ENCODE measurements at places on chromosomes 1 and 21.

DNA sequence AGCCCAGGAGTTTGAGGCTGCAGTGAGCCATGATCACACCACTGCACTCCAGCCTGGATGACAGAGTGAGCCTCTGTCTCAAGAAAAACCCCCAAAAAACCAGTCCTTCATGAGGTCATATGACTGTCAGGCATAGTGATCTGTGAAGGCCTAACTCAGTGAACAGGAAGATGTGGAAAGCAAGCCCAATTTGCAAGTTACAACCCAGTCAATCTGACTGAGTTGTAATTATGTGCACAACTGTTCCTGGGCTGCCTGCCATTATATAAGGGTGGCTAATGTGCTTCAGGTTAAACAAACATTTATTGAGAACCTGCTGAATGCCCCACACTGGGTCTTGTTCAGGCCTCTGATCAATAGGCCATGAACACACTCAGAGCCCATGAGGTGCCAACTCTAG lies 38.2 kb upstream of the KIRREL1 start:
- no peak for DNase-seq

DNA sequence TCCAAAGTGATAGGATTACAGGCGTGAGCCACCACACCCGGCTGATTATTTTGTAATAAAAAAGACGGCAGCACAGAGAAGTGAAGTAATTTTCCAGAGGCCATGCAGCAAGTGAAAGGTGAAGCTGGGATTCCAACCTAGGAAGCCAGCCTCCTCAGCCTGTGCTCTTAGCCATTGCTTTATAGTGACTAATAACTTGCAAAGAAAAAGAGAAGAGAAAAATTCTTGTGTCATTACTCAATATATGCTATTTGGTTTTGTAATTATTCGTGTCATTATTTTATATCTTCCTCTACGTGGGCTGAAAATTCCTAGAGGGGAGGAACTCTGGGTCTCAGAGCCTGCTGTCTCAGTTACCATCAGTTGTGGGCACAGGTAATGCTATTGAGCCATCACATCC lies 1.6 kb upstream of the IER5 start:
- no peak for DNase-seq

DNA sequence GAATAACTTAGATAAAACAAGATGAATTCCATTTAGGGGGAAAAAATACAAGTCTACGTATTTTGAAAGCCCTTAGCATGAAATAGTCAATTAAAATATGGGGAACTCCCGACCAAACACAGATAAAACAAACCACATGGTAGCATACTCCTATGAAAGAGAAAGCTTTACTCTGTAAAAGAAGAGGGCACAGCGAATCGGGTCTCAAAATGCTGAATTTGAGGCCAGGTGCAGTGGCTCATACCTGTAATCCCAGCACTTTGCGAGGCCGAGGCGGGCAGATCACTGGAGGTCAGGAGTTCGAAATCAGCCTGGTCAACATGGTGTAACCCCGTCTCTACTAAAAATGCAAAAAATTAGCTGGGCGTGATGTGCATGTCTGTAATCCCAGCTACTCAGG lies 116.9 kb upstream of the TIAM1 start:
- no peak for DNase-seq

DNA sequence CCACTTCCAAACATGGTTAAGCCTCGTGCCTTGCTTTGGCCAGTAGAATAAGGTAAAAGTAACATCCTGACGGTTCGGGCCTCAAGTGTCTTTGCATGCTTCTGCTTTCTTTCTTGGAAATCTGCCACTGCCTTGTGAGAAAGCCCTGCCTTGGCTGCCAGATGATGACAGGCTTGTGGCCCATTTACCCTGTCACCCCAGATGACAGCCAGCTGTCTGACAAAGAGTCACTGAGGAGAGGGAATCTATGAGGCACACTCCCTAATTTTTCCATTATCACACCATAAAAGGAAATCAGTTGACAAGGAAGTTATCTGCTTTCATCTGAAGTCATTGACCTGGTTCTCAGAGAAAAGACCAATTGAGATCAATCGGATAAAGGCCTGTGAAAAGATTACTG lies 199.8 kb downstream of the USH2A start:
- no peak for DNase-seq

GRCh38 chr21:37381883-37382585 lies 15.5 kb downstream of the DYRK1A start:
- DNase-seq = no peak

DNA sequence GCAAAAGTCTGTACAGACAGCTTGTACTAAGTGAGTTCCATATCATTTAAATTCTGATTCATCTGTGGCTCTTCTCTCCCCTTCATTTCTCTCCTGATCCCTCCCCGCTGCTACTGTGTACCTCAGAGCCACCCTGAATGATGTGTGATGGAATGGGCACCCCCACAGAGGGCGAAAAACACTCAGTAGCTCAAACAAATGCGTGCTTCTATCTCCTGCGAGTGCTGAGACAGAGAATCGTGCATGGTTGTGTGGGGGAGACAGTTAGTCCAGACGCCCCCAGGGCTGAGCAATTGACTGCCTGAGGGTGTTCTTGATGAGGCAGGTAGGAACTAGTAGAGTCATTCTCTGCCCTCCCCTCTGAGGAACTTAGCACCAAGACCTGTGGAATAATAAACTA lies 269.8 kb downstream of the ZNF648 start:
- no peak for DNase-seq

DNA sequence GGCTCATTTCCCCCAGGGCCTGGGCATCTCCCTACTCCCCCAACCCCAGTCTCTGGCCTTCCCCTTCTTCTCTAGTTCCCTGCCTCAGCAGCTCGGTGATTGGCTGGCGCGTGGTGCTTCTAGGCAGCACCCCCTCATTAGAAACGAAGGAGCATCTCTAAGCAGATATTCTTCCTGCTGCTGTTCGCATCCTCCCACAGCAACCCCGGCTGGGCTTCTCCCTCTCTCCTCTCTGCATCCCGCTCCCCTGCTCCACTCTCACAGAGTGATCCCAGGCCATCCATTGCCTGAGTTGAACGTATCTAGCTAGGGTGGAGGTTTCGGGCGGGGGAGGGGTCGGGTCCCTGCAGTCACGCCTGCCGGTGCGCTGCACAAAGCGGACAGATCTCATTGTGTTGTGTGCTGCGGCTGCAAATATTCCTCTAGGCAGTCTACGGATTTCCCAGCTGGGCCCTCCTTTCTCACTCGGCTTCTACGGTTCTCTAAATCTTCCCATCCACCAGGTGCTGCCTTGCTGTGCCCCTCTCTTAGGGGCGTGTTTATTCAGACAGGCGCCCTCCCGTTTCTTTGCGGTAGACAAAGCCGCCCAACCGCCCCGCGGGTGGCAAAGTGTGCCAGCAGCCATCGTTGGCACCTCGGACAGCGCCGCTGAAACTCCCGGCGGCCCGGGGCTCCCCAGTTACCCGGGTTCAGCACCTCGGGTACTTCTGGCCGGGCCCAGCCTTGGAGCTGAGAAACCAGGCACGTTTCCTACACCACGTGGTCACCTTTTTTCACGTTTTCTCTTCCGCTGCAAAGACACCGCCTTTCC lies 2.2 kb downstream of the CACNA1E start:
- DNase-seq = no peak

DNA sequence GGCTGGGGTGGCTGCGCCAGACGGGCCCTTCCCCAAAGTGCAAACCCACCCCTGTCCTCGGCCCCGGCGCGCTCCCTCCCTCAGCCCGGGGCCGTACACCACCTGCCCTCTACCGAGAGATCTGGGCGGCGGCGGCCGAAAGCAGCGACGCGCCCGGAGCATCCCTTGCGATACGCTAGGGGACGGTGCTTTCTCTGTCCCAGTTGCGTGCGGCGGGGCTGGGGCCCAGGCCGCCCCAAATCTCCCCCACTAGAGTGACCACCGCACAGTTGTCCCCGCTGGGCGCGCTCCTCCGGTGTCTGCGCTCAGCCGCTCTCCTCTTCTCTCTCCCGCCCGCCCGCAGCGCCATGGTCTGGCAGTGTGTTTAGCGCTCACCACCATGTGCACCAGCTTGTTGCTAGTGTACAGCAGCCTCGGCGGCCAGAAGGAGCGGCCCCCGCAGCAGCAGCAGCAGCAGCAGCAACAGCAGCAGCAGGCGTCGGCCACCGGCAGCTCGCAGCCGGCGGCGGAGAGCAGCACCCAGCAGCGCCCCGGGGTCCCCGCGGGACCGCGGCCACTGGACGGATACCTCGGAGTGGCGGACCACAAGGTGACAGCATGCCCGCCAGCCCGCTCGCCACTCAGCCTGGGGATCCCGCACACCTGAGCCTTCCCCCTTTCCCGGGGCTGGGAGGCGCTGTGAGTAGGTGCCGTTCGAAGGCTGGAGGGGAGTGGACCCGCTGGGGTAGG lies 1.0 kb downstream of the ST6GALNAC5 start:
- no peak for DNase-seq

- no peak for DNase-seq
Observed at GRCh38 chr21:18370301-18370700, 33.3 kb downstream of the TMPRSS15 start.

DNA sequence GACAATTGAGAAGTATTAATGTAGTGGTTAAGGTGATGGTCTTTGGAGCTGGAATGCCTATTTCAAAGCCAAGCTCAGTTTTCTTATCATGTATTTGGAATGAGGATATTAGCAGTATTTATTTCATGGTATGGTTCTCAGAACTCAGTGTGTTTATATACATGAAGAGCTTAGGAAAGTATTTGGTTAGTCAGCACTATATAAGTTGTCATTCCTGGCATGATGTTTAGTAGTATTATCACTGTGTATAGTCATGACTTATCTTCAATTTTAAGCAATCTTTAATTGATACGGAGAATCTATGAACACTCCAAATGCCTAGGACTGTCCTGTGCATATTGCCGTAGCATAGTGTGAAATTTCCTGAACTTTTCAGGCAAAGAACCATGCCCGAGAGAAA lies 501.9 kb upstream of the USP24 start:
- DNase-seq = no peak

GRCh38 chr21:42021371-42022090 lies 11.4 kb upstream of the ZBTB21 start:
- DNase-seq = no peak

DNA sequence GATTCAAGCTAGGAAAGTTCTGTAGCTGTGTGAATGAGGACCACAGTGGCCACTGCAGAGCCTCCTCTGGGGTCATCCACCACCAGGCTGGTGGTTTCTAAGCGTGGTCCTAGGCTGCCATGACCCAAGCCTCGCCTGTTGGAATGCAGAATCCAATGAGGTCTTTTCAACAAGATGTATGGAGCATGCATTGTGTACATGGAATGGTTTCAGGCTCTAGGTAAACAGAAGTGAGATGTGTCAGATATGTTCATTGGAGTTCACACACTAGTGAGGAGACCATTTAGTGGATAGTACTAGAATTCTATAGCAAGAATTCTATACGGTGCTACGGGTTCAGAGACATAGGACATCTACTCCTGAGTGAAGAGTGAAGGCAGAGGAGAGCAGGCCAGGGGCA lies 10.7 kb downstream of the RNU5D-1 start:
- no peak for DNase-seq

GRCh38 chr1:232635778-232636356 lies 5.9 kb upstream of the SIPA1L2 start:
- no peak for DNase-seq

DNA sequence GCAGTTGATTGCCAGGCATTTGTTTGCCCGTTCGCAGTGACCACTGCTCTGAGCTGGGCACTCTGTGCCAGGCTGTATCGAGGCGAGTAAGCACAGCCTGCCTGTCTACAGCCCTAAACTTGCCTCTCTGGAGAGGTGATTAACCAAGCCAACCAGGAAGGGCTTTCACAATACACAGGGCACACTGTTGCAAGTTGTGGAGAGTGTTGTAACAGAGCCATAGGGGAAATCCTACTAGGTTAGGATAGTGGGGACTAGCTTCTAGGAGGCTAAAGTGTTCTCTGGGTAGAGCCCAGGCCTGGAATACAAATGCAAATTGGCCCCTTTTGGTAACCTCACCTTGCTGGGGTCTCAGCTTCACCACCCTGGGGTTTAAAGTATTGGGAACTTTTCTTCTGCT lies 23.8 kb downstream of the PRDM2 start:
- DNase-seq = no peak

DNA sequence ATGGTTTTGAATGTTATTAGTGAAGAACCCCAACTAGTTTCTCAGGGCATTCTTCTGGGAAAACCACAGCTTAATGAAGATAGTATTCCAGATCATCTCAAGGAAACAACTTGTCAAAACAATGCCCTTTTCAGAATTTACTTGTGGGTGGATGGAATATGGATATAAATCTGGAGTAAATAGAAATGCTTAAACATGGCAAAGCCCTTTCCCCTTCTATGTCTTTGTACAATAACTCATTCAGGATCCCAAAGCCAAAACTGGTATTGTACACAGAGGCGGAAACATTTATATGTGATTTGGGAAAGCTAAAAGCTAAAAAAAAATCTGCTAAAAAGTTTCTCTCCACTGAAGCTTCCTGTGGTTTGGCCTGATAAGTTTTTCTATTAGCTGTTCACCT lies 55.5 kb upstream of the RGS5 start:
- DNase-seq = no peak

GRCh38 chr1:1937549-1938275 lies 18.6 kb upstream of the TMEM52 start:
- DNase-seq = no peak

DNA sequence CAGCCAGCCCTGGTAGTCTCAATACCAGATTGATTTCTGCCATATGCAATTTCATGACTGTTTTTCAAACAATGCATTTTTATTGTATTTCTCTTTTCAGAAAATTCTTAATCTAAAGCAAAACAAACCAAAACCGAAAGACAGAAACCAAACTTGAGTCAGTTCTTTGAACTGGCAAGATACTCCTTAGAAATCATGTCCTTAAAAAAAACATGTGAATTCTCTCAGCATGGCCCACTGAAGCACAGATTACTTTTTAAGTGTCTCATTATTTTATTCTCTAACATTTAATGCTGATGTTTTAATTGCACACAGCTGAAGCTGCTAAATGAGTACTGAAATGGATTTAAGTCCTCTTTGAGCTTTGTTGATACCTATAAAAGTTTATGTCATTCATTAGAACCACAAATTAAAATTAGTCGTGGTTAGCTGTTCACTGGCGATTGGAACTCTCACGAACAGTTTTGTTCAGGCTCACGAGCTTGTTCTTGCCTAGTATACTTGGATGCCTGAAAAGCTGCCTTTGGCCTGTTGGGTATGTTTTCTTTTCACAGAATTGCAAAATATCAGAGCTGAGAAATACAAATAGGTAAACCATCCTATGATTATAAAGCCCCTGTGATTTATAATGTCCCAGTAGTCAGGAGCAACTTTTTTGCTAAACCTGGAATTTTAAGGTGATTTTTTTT lies 87.5 kb downstream of the CAMTA1 start:
- DNase-seq = no peak

GRCh38 chr1:68307378-68307787 lies 75.1 kb upstream of the WLS start:
- no peak for DNase-seq

- no peak for DNase-seq
Observed at GRCh38 chr21:37087188-37087587, 14.1 kb downstream of the TTC3 start.

DNA sequence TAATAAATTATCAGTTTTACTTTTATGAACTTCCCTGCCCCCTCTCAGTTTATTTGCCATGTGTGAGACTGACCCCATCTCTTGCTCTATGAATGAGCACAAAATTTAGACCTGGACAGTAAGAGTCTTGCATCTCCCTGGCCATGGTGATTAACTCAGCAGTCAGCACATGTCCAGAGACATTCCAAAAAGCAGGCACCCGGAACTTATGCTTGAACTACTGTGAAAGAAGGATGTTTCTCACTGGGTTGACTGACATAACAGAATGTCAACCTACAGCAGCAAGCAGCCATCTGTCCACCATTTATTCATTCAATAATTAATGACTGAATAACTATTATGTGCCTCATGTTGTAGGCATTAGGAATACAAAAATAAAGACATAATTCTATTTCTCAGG lies 11.3 kb upstream of the SEC16B start:
- DNase-seq = no peak
